ENCODE measurements at places on chromosomes 16 and 17. TPM values are rescaled to one million over a fixed set of nuclear protein-coding genes. Genes with fewer than 3 reads are reported as not detected.

- DNase-seq = no peak
Measured at GRCh38 chr17:42424991-42425610, 2.0 kb upstream of the CAVIN1 start.

DNA sequence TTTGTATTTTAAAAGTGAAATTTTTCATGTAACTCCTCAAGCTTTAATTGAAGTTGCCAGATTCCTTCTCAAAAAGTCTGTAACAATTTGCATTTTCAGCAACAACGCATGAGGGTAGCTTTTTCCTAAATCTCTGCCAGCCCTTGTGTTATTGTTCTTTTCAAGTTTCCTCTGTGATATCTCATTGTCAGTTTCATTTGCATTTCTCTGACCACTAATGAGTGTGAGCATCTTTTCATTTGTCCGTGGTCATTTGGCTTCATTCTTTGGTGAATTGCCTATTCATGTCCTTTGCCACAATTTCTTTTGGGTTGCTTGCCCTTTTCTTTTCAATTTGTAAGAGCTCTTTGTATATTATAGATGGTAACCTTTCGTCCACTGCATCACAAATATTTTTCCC, 68.0 kb upstream of the NKD1 start:
- DNase-seq = no peak

DNA sequence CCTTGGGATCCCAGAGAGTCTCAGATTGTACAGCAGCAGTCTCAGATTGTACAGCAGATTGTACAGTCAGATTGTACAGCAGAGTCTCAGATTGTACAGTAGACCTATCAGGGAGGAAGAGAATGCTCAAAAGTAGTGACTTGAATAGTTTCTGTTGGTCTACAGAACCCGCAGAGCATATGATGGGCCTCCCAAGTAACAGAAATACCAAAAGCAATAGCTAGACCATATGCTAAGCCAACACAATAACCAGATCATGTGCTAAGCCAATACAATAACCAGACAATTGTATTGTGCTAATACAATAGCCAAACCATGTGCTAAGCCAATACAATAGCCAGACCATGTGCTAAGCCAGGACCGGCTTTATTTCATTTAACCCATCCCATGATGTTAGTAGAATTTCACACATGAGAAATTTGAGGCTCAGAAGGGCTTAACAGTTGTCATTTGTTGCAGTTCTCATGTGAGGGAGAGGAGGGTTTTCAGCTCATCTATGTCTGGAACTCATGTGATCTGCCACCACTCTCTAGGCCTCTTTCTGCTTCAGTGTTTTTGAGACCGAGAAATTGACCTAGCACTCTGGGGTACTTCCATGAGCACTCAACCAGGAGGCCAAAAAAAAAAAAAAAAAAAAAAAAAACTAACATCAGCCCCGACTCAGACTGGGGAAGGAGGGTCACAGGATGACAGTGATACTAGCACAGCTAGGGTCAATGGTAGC, 144.0 kb downstream of the SOX9 start:
- DNase-seq = no peak

- DNase-seq = no peak
Measured at GRCh38 chr16:17447101-17447569, 23.6 kb downstream of the XYLT1 start.

Gene EVI2A
- polyA plus RNA-seq = not detected

- no peak for DNase-seq
Measured at GRCh38 chr17:43631429-43631828, 30.3 kb downstream of the MEOX1 start.

Measured in A549 (cell line).